ENCODE measurements at places on chromosomes 12 and 14.

- no peak for DNase-seq
Measured at GRCh38 chr14:29205658-29206057, 439.1 kb downstream of the FOXG1 start.

- no peak for DNase-seq
Measured at GRCh38 chr12:92927436-92928281, 1.4 kb downstream of the EEA1 start.

GRCh38 chr12:130127532-130127911 is 34.7 kb upstream of the FZD10 start:
- DNase-seq, result peak; percentile 46

DNA sequence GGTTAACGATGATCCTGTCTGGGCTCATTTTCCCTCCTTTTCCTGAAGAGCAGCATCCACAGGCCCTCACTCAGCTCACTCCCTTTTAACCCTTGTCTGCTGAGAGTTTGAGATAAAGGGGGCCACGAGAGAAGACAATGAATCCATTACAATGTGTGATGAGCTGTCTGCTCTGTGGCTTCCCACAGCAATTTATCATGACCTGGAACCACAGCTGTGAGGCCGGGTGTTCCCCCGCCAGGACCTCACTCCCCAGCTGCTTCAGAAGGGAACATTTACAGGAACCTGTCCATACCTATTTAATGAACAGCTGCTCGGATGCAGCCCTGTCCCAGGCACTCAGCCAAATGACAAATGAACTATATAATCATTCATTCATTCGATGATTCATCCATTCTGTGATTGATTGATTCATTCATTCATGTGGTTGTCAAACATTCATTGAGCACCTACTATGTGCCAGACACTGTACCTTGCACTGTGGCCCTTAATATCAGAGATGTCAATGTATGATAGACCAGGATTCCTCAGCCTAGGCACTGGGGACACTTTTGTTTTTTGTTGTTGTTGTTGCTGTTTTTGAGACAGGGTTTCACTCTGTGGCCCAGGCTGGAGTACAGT is 18.5 kb upstream of the P2RX7 start:
- DNase-seq, result no peak

DNA sequence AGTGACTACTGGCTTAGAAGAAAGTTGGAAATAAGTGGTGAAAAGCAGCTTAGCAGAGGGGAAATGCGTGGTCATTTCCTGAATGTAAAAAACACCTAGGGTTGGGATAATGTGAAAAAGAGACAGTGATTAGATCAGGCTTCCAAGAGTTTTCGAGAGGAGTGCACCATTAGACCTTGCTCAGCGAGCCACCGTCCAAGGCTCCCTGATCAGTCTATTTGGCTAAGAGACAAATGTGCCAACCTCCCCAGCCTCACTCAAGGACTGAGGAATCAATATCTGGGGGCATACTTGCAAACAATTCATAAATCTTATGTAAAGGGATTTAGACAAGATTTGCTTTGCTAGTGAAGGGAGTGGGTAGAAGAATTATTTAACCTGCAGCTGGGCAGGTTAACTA is 594.5 kb downstream of the NRXN3 start:
- no peak for DNase-seq

- no peak for DNase-seq
Measured at GRCh38 chr12:89368391-89368790, 16.1 kb upstream of the DUSP6 start.

- peak; percentile 74 for DNase-seq
Measured at GRCh38 chr14:68977718-68978171, 1.4 kb downstream of the ACTN1 start.

DNA sequence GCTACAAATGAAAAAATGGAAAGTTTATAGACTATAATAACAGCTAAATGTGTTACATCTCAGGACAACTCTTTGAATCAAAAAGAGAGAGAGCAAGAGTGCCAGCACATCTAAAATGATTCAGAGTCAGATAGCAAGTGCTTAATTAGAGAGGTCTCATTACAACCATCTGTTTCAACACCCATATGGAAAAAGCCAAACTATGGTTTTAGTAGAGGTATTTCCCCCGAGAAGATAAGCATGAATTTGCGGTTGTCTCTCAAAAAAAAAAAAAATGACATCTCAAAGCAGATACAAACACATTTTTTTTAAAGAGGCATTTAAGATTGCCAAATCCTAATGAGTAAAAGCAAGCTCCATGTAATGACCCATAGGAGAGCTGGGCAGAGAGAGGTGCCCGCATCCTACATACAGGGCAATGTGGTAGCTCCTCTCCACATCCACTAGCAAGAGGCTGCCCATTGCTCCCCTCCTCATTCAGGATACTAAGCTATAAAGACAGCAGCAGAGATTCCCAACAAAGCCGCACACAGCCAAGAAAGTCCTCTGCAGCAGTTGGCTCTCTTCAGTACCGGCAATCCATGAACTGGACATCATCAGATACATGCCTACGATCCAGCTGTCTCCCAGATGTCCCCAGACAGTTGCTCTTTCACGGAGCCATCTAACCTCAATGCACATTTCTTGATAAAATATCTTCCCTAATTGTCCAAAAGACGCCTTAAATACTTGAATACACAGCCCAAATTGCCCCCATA is 100.4 kb downstream of the EFCAB11 start:
- DNase-seq, result no peak

DNA sequence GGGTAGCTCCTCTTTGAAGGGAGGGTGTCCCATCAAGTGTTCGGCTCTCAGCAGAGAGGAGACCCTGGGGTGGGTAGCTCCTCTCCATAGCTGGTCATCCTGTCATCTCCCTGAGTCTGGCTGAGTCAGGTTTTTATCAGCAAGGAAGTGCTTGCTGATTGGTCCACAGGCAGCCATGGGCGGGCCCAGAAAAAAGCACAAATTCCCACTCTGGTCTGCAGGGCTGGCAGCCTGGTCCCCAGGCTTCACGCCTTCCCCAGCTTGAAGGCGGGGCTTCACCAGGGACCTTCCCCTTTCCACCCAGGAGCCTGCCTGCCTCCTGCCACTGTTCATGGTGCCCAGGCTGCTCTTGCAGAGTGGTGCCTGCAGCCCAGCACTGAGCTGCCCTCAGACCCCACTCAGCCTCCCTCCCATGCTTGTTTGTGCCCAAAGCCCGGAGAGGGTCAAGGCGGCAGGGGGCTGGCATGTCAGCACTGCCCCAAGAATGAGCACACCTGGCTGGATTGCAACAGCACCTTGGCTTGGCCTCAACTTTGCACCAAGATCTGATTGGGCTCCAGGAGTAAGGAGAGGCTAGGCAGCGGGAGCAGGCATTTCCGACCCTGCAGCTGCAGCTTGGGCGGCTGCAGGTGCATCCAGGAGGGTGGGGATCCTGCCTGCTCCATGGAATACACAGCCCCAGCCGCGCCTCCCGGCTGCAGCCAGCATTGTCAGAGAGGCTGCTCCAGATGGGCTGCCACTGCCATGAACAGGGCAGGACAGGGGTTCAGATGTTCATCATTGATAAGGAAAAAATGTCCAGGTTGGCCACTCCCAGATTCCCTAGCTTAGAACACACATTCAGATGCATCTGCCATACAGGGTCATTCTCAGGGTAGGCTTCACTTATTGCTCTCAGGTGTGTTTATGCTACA is 22.0 kb upstream of the WDR89 start:
- DNase-seq, result no peak

DNA sequence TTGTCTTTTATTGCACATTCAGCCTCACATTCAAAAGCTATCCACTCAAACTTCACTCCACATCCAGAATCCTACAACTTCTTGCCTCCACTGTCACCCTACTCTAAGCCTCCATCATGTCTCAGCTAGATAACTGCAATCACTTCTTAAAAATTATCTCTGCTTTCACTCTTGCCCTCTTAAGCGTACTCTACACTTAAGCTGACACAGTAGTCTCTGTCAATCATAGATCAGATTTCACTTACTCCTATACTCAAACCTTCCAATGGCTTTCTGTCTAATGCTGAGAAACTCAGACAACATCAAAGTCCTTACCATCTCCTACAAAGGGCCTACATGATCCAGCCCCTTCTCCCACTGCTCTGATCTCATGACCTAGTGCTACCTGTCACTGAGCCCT is 304.1 kb downstream of the ITPR2 start:
- DNase-seq, result no peak

- no peak for DNase-seq
Measured at GRCh38 chr14:103499709-103500108, 22.9 kb downstream of the CKB start.

DNA sequence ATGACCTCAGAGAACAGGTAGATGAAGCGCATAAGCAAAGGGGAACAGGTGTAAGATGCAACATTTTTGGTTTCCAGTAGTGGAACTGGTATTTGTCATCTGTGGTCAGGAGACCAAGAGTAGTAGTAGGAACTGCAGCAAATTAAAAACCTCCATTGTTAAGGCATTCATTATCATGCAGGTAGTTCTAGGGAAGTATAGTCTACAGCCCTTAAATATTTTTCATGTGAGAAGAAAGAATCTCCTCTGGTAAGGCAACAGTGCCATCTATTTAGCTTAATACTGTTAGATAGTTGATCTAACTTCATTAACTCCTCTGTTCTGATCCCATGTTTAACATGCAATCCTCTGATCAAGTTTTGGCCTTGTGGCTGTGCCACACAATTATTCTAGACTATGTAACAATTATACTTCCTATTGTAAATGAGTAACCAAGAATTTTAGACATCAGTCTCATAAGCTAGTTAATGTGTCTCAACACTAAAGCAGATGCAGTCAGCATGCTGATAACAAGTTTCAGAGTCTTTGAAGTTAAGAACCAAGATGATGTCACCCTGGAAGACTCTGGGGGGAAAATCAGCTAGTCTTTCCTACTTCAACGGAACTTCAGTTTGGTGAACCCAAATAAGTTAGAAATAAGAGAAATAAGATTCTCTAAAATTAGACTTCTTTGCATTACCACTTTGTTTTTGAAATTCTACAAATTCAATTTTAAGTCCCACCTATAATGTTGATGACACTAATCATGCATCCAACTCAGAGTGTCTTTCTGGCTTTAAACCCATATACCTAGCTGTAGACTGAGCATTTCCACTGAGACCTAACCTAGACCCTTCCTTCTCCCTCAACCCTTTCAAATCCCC is 70.9 kb downstream of the STXBP6 start:
- DNase-seq, result no peak

- no peak for DNase-seq
Measured at GRCh38 chr14:104189629-104190335, 51.4 kb downstream of the KIF26A start.

DNA sequence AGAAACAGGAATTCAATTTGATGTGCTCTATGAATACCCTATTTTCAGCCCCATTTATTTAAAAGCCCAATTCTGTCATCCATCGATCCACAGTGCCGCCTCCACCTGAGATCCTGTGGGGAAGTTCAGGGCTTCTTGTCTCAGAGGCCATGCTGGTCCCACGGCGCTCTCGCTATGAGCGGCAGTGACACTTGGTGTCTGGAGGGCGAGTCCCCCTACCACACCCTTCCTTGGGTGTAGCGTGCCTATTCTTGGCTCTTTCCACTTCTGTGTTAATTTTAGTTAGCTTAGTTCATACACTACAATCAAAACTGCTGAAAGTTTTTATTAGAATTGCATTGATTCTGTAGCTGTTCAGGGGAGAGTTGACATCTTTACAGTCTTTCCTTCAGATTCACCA is 73.8 kb downstream of the DDX51 start:
- no peak for DNase-seq

All from breast epithelium (tissue), 4 donors.